Stimulated activated CD4-positive, alpha-beta T cell treated with anti-CD3 and anti-CD28 coated beads, TNF-alpha, amount 100 ng/mL, for 1 hour (primary cell): ENCODE measurements at places on chromosomes 7 and 10.

GRCh38 chr10:5961405-5962100, 15.8 kb downstream of the IL15RA start:
- no peak for DNase-seq

DNA sequence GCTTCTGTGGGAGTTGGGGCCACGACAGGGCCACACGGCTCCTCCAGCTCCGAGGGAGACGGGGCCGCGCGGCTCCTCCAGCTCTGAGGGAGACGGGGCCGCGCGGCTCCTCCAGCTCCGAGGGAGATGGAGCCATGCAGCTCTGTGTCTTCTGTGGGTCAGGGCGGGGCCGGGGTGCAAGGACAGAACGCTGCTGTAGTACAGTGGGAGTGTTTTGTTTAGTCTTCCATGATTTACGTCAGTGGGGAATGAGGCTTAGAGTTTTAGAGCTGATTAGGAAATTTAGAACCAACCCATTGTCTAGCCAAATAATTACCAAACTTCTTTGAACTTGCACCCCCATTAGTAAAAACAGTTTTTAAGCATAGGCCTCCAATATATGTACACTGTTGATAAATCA, 32.9 kb upstream of the PRKAR1B start:
- DNase-seq: no peak

GRCh38 chr7:158479021-158479663, 108.5 kb downstream of the PTPRN2 start:
- DNase-seq: no peak

GRCh38 chr7:90599892-90600555, 3.9 kb downstream of the CDK14 start:
- DNase-seq: no peak

DNA sequence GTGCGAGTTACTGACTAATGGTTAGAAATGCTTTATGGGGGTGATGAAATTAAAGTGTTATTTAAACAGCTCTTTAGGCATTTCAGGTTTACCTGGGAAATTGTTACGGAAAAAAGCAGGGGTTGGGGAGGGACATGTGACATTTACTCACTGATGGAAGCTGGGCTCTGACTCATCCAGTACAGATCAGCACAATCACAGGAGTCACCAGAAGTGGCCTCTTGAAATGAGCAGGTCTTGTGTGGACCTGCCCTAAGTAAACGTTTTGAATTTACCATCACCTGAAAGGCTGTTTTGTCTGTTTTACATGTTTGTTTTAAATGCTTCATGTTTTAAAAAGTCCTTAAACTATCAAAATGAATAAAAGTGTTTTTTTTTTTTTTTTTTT, 2.3 kb downstream of the GLRX3 start:
- DNase-seq: no peak

DNA sequence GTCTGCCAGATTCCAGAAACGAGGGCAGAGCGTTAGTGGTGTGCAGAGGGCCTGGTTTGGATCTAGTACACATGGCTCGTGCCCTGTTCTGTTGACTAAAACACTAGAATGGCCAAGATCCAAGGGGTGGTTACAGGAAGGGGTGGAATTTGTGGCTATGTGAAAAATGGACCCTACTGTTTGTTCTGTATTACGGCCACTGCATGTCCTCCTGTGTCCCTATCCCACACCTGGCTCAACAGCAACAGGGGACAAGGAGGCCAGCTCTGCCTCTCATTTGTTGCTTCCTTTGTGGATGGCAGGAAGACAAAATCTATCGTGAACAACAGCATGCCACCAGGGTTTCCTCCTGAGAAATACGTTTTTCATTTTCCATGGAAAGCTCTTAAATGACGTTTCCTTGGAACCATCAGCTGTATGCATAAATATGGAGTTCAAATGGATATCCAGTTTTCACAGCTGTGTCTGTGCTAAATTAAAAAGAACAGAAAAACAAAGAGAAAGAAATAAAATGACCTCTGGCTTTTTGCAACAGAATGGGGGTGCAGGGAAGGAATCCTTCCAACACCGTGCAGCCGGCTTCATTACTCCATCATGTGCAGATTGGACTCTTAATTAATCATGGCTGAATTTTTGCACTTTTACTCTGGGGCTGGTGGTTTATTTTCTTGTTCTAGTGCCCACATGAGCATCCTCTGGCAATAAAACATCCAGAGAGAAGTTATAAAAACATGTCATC, 318.9 kb downstream of the CXCL12 start:
- no peak for DNase-seq
